ENCODE measurements at places on chromosomes 7 and 10.
A peak's percentile ranks its signal among the peaks of the same experiment; 100 is the strongest.

DNA sequence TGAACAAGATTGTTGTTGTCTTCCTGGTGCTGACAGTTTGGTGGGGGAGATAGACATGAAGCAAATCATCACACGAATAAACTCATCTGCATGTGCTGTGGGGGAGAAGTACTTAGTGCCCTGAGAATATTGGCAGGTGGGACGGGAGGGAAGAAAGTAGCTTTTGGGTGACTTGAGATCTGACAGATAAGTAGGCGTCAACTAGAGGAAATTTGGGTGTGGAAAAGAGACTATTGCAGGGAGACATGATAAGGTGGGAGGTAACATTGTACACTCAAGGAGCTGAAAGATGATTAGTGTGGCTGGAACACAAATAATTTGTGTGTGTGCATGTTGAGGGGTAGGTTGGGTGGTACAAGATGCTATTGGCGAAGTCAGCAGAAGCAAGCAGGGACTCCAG lies 30.1 kb downstream of the CNNM2 start:
- no peak for DNase-seq

GRCh38 chr10:96306516-96306915 lies 2.3 kb downstream of the DNTT start:
- no peak for DNase-seq

GRCh38 chr10:71840958-71841335 lies 10.1 kb downstream of the PSAP start:
- no peak for DNase-seq

DNA sequence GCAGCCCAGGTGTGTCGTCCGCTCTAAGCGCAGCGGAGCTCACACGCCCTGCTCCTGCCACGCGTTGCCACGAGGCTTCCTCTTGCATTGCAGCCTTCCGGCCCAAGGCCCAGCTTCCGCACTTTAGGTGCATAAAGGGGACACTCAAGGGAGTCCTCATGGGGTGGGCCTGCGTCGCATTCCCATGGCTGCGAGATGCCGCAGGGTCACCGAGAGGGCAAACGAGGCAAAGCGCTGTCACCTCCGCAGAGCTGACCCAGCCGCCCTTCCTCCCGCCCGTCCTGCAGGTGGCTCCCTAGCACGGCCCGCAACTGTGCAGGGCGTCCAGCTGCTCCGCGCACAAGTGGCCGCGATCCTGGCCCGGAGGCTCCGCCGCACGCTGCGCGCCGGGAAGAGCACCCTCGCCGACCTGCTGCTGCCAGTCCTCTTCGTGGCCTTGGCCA lies 283.5 kb downstream of the ABCA13 start:
- no peak for DNase-seq

DNA sequence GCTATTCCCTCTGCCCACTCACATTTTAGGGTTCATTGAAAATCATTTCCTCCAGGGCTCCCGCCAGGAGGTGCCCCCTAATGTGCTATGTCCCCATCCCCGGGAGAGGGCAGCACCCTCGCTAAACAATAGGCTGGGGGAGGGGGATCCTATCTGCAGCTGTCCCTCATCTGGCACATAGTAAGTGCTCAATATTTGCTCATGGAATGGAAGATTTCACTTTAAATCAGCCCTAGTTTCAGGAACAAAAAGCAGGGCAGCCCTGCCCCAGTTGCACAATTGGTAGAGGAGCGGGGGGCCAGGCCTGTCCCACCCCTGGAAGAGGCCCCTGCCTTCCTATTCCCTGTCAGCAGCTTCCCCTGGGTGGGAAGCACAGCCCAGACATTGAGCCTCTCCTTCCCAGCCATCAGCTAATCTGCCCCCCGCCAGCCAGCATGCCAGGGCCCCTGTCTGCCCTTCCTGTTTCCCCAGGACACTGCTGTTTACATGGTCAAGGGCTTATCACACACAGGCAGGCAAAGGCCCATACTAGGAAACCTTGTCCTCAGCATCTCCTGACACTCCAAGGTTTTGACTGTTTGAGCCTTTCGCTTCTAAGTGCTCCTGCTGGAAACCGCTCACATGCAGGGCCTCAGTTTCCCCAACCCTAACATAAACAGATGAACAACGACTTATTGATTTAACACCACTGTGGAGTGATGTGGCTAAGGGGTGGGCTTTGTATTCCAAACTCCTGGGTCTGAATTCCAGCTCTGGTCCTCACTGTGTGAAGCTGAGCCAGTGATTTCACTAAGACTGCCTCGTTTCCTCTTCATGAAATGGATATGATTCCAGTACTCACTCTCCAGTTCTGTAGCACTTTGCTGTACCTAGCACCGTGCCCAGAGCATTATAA lies 130.7 kb upstream of the ZMIZ1 start:
- peak; percentile 17 for DNase-seq
